NCI-H2029 (cell line): ENCODE measurements at places on chromosomes 2 and 18.

- DNase-seq = peak; percentile 7
These were observed 134.9 kb upstream of the CHAC2 start for GRCh38 chr2:53632714-53633113.

DNA sequence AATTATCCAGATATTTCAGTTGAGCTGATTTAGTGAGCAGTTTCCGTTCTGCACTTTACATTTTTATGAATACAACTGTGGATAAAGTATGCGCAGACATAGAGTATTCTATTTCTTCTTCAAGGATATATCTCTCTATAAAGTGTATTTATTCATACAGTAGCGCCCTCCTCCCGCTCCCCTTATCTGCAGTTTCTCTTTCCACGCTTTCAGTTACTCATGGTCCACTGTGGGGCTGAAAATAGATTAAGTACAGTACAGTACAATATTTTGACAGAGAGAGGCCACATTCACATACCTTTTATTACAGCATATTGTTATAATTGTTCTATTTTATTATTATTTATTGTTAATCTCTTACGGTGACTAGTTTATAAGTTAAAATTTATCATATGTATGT is 19.7 kb upstream of the FHL2 start:
- no peak for DNase-seq

GRCh38 chr2:97919858-97920257 is 75.9 kb downstream of the TMEM131 start:
- DNase-seq = no peak

DNA sequence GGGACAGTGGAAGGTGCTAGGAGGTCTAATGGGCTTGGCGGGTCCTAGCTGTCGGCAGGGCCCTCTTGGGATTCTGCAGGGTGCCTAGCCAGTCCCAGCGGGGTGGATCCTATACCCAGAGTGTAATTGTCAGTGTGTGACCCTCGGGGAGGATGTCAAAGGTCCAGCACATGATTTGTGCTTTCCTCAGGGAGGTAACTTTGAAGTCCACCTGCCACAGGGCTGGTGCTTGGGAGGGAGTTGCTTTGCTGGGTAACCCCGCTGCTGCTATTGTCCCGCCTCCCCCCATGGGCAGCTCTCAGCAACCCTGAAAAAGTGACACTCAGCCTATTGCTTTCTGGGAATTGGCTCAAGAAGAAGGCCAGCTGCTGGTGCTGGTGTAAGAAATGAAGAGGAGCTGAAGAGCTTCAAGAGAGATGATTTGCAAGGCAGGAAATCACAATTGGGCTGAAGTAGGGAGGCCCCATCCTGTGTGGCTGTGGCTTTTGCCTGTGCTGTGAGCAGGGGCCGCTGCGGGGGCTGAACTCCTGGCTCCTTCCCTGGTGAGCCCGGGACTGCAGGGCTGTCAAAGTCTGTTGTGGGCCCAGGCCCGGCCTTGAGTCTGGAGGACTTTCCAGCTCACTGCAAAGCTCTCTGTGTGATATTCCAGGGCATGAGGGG is 36.4 kb downstream of the EMILIN2 start:
- DNase-seq = no peak

- DNase-seq = no peak
These were observed 46.8 kb upstream of the SMIM21 start for GRCh38 chr18:75474332-75474731.

- no peak for DNase-seq
These were observed 33.7 kb upstream of the COL5A2 start for GRCh38 chr2:189213250-189213649.

DNA sequence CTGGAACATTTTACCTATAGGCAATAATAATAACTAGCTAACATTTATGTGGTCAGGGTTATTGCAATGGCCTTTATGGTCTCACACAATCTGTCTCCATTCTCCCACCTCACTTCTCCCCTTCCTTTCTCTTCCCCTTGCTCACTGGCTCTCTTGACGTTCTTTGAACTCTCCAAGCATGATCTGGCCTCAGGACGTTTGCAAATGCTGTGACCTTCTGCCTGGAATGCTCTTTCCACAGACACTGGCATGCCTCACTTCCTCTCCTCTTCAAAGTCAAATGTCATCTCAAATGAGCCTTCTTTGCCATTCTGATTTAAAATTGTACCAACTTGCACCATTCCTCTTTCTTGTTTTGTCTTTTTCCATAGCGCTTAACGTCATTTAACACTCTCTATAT is 25.3 kb upstream of the GCG start:
- DNase-seq = no peak

GRCh38 chr2:20208476-20208859 is 16.5 kb downstream of the SDC1 start:
- DNase-seq = no peak

GRCh38 chr2:70935468-70936164 is at the start of gene ATP6V1B1:
TSS of gene ATP6V1B1 (plus strand) at chr2:70935900. CDS start at chr2:70935955, 55 bp downstream.
- peak; percentile 70 for DNase-seq

- DNase-seq = no peak
These were observed 26.4 kb upstream of the PKDCC start for GRCh38 chr2:42021464-42021863.

DNA sequence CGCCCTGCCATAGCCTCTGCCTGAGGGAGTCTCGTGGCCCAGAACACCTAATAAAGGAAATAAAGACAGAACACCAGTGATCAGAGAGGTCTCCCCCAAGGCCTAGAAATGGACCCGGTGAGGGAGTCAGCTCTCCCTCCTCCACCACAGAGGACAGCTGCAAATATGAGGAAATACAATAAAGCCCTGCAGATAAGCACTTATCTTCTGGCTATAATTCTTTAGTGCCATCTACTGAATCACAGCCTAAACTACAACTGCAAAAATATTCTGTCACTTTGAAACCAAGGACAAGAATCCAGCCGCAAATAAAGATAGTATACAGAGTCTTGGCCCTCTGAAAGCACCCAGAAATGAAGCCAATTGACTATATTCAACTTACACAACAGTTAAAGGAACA is 42.4 kb upstream of the TACR1 start:
- DNase-seq = no peak

GRCh38 chr2:162022290-162022945 is 51.6 kb downstream of the DPP4 start:
- no peak for DNase-seq

DNA sequence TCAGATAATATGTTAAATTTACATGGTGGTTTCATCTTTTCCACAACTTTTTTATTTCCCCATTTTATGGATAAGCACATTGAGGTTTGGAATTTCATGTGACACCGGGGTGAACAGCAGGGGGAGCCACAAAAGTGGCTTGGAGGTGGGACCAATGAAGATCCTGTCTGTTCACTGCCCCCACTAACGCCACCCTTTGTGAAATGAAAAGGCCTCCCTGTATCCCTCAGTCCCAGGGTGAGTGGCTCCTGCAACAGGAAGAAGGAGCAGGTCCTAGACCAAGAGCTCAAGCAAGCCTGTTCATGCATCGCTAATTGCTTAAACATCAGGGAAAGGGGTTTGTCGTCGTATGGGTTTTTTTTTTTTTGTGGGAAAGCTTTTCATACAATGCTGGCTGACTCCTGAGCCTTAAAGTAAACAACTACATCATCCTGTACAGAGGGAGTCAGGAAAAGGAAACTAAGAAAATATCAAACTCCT is 267.8 kb upstream of the EPAS1 start:
- peak; percentile 29 for DNase-seq

- no peak for DNase-seq
These were observed 133.5 kb downstream of the TFCP2L1 start for GRCh38 chr2:121151311-121152109.

DNA sequence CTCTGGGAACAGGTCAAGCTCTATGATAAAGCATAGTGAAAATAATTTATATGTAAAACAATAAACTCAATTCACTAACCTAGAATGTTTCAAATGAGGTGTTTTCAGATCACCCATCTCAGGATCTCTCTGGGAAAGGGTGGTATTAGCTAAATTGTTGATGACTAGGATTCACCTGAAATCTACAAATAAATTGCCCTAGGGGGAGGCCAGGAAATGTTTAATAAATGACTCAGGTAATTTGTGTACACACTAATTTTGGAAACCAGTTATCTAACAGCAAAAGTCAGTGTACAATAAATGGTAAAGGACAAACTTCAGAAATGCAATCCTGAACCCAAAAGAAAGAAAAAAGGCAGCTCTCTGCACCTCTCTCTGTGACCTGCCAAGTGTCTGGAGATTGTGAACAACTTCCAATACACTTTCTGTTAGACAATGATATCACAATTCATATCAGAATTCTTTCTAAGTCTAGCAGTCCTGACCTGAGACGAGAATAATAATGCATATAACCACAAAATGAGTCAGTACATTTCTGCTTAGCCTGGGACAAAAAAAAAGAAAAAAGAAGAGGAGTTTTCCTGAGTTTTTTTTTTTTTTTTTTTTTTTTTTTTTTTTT is 760.0 kb downstream of the EPHA4 start:
- DNase-seq = no peak

GRCh38 chr2:126981476-126981875 is 82.8 kb downstream of the TEX51 start:
- DNase-seq = no peak

- DNase-seq = no peak
These were observed 65.7 kb downstream of the MCFD2 start for GRCh38 chr2:46849721-46850556.

DNA sequence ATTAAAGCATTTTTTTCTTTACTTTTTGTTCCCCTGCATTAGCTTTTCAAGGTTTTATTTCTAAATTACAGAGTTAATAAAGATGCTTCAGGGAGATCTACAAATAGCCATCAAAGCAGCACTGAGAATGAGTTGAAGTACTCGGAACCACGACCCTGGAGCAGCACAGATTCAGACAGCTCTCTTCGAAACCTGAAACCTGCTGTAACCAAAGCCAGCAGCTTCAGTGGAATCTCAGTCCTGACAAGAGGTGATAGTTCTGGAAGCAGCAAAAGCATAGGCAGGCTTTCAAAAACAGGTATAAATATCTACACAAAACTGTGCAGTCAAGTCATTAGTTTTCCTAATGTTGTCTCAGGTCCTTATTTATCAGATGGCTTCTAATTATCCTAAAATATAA is 102.8 kb upstream of the UBXN4 start:
- no peak for DNase-seq

- no peak for DNase-seq
These were observed 64.0 kb upstream of the MCFD2 start for GRCh38 chr2:46979571-46979979.

GRCh38 chr2:237661799-237662328 is 34.5 kb downstream of the LRRFIP1 start:
- DNase-seq = no peak

DNA sequence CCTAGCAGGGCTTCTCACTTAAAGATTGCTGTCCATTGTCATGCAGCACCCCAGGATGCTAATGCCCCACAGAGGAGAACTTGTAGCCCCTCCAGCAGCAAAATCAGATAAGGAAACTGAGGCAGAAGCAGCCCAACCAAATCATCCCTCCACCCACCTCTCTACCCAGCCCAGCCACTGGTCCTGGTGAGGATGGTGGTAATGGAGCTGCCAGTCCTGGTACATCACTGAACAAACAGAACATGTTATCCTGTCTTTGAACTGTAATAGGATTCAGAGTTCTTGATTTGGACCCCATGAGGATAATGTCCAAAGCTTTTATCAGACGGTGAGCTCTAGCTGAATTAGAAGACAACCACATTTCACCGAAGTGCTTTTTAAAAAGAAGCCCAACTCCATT is 113.2 kb downstream of the MRO start:
- no peak for DNase-seq

- no peak for DNase-seq
These were observed 422.0 kb downstream of the GALR1 start for GRCh38 chr18:77671456-77672167.
